Body of pancreas (tissue), 4 donors: ENCODE measurements at places on chromosomes 12 and 14. TPM values are rescaled to one million over a fixed set of nuclear protein-coding genes. Genes with fewer than 3 reads are reported as not detected.

- no peak for DNase-seq
These were observed 48.8 kb upstream of the SLC38A4 start for GRCh38 chr12:46874642-46875041.

- DNase-seq: no peak
These were observed 11.4 kb upstream of the SOS2 start for GRCh38 chr14:50242566-50243310.

- no peak for DNase-seq
These were observed 55.6 kb downstream of the PITPNM2 start for GRCh38 chr12:123095078-123095881.

- DNase-seq: peak; percentile 5
These were observed 77.2 kb downstream of the FERMT2 start for GRCh38 chr14:52873694-52874093.

GRCh38 chr12:127749416-127749815, 517.6 kb upstream of the TMEM132C start:
- DNase-seq: no peak

Gene MEG3
- 537 TPM for total RNA-seq

DNA sequence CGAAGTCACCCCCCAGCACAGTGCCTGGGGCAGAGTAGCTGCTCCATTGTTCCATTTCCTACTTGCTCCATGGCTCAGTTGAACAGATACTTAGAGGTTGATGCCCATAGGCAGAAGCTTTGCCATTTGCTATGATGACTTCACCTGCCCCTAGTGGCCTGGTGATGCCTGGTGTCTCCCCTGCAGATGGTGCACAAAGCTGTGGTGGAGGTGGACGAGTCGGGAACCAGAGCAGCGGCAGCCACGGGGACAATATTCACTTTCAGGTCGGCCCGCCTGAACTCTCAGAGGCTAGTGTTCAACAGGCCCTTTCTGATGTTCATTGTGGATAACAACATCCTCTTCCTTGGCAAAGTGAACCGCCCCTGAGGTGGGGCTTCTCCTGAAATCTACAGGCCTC, 10.6 kb downstream of the SERPINA5 start:
- DNase-seq: no peak
